Glutamatergic neuron (in vitro differentiated cells): ENCODE measurements at places on chromosomes 4 and X.

DNA sequence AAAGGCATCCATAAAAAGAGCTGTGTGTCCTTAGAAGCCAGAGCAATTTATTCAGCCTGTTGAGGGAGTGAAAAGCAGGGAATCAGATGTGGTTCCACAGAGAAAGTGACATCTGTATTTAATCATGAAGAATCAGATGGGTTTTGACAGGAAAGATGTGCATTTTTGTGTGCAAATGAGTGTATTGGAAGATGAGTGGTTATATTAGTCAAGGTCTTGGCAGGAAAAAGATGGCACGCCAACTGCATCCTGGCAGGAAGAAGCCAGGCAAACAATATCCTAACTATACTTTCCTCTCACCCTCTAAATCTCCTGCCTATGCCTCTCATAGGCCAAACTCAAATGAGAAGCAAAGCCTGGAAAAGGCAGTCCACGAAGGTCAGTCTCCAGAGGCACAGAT is 59.1 kb downstream of the SCFD2 start:
- DNase-seq = no peak

DNA sequence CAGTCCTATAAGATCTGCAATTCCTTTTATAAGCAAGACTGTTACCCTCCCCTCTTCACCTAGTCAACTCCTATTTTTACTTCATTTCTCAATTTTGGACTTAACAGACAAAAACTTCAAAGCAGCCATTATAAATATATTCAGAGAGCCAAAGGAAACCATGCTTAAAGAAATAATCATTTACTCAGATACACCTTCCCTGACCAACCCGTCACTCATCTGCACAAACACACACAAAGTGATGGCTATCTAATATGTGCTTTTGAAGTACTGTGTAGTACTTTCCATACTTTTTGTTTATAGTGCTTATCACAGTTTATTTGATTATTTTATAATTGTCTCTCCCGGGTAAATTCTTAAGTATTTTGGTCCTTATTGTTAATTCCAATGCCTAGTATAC is 117.2 kb downstream of the TBC1D19 start:
- no peak for DNase-seq

DNA sequence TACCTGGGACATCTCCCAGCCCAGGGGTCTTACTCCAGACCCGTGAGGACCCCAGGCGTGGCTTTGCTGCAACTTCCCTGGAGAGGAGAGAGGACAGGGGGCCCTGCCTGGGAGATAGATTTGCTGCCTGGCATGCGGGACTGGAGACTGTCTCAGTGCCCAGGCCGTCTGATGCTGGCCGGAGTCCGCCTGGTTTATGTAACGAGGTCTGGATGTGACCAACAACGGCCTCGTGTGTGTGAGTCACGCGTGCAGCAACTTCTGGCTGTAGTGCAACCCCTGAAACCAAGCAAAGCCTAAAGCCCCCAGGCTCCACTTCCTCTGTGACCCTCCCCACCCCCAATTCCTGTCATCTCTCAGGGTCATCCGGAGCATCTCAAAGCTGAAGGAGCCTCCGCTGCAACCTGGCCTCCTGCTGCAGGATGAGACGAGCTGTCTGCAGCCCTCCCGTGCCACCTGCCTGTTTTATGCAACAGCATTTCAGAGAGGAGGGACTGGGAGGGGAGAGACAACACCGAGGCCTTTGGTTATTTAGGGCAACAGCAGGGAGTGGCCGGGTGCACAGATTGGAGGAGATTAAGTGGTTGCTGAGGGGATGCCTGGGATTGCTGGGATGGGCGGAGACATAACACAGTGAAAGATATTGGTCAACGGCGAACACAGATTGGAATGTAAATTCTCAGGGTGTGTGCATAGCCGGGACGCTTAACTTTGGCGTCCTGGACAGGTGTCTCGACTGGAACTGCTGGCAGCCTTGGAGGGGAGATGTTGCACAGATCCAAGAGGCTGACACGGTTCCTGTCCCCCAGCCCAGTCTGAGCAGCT is 16.0 kb downstream of the XG start:
- no peak for DNase-seq

DNA sequence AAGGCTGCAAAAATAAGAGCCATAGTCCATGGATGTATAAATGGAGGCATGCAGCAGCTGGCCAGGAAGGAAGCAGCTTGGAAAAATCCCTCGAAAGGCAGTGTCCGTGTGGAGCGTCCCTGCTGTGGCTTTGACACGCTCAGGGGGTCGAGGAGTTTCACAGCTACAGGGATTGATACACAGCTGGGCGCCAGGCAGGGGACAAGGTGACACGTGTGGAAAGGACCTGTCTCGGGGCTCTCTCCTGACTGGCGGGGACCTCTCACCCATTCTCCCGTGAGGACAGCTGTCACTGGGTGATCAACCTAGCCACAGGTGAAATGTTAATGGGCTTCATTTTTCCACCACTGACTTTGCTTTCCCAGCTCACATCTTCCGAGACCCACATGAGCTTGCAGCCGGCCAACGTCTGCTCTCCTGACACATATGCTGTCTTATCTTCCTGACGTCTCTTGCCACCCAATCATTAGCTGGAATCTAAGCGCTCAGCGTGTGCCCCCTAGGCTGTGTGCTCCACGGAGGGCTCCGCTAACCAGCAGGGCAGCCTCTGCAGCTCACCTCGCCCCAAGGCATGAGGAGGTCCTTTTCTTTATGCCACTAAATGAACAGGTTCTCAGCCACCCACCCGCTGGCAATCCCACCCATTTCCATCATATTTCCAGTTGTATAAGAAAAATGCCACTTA is 89.4 kb upstream of the AFAP1 start:
- no peak for DNase-seq

DNA sequence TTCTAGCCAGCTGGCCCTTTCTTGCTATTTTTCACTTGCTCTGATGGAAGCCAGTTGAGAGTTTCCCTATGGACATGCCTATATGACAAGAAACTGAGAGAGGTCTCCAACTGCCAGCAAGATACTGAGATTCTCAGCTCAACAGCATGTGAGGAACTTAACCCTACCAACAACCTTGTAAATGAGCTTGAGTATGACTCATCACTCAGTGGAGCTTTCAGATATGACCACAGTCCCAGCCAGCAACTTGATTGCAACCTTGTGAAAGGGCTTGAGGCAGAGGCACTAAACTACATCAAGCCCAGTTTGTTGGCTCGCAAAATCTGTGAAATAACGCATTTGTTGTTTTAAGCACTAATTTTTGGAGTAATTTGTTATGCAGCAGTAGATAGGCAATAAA is 175.8 kb downstream of the COMMD8 start:
- no peak for DNase-seq

DNA sequence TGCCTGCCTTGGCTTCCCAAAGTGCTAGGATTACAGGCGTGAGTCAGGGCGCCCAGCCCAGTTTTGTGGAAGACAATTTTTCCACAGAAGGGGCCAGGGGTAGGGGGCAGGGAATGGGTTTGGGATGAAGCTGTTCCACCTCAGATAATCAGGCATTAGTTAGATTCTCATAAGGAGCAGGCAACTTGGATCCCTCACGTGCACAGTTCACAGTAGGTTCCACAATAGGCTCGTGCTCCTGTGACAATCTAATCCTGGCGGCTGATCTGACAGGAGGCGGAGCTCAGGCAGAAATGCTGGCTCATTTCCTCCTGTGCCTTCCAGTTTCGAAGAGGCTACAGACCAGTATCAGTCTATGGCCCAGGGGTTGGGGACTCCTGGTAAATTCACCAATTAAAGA is 491.6 kb upstream of the AADAT start:
- no peak for DNase-seq

- DNase-seq = no peak
These were observed 400.5 kb downstream of the PDGFC start for GRCh38 chr4:156571146-156571545.

- no peak for DNase-seq
These were observed 30.6 kb downstream of the THAP9 start for GRCh38 chr4:82930848-82931755.

- no peak for DNase-seq
These were observed 129.1 kb downstream of the CBR4 start for GRCh38 chr4:168880811-168881595.

DNA sequence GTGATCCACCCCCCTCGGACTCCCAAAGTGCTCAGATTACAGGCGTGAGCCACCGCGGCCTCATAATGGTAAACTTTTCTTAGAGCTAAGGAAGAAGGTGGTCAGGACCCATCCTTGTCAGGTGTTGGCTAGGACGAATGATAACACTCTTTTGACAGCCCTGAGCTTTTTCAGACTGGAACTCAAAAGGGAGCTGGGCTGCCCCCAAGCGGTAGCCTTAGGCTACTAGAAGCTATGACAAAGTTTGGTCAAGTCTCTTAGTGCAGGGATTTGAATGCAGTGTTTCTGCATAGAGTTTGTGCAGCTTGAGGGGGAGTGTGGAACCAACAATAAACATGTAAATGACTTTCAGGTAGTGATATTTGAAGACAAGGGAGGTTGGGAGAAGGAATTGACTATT is 11.8 kb upstream of the HSD17B10 start:
- peak; percentile 63 for DNase-seq

- no peak for DNase-seq
These were observed 722 bp upstream of the TMEM33 start for GRCh38 chr4:41934514-41934900.

- no peak for DNase-seq
These were observed 97.3 kb downstream of the MTNR1A start for GRCh38 chr4:186458050-186458449.

- DNase-seq = no peak
These were observed 99.9 kb upstream of the MAOA start for GRCh38 chrX:43556207-43556606.

DNA sequence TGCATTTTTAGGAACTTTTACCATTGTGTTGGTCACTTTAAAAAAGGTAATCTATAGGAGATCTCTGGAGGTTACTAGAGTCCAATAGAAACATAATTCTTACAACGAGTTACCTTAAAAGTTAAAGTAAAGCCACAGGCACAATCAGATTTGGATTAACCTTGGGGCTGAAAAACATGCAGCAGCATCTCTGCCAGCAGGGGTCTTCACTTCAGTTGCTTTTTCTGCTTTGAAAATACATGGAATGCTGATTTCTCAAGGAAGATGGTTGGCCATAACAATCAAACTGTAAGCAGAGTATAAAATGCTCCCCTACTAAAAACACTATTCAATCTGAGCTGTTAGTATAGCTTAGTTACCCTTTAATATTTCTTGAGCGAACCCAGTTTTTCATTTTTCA is 1072.3 kb upstream of the PCDH10 start:
- DNase-seq = no peak

DNA sequence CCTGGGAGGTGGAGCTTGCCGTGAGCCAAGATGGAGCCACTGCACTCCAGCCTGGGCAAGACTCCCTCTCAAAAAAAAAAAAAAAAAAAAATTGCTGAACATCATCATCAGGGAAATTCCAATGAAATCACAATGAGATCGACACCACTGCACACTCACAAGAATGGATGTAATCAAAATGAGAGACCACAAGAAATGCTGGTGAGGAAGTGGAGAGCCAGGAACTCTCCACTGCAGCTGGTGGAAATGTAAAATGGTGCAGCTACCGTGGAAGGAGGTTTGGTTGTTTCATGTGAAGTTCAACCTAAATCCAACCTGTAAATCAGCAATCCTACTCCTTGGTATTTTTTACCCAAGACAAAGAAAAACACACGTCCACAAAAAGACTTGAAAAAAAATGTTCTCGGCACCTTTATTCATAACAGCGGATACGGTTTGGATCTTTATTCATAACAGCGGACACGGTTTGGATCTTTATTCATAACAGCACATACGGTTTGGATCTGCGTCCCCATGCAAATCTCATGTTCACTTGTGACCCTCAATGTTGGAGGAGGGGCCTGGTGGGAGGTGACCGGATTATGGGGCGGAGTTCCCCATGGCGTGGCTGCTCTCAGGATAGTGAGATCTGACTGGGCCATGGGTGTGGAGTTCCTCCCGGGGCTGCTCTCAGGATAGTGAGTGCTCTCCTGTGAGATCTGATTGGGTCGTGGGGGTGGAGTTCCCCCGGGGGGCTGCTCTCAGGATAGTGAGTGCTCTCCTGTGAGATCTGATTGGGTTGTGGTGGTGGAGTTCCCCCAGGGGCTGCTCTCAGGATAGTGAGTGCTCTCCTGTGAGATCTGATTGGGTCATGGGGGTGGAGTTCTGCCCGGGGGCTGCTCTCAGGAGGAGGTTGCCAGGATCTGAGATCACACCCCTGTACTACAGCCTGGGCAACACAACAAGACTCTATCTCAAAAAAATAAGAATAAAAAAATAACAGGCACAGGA is 7.7 kb downstream of the GAK start:
- DNase-seq = peak; percentile 71
